ENCODE measurements at places on chromosomes 12 and 14.

- DNase-seq: no peak
Measured at GRCh38 chr12:6494258-6494743, 399 bp downstream of the NCAPD2 start.

- DNase-seq: no peak
Measured at GRCh38 chr14:81252278-81252677, 31.5 kb upstream of the GTF2A1 start.

DNA sequence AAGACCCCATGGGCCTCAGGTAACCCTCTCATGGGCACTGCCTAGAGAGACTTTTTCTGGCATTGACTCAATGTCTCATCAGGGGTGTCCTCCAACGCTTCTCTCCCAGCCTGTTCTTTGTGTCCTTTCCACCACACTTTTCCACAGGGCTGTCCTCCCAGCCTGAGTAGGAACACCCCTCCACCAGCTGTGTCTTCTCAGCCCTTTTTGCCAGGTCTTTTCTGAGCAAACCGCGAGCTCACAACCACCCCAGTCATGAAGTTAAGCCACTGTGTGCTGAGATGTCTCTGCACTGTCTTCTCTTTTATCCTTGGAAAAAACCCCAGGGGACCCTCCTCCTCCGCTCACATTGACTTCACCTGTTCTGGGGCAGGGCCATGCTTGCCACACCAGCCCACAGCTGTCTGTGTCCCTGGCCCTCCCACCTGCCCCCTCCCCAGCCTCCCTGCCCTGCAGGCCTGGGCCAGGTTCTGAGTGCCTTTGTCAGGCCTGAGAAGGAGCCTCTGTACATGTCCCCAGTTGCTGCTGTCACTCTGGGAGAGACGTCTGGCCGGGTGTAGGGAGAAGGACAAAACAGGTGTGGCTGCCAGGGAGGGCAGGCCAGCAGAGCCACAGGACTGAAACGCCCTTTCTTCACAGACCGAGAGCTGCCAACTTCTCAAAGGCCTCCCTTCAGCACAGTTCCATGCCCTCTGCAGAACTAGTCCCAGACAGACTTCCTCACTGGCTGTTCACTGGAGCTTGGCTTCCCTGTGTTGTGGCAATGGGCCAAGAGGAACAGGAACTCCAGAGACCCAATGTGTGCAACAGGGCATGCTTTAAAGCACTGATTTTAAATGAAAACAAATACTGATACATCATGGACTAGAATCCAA, 50.5 kb upstream of the PNMA1 start:
- peak; percentile 25 for DNase-seq

GRCh38 chr12:42584651-42585111, 4.9 kb downstream of the PRICKLE1 start:
- DNase-seq: peak; percentile 34

DNA sequence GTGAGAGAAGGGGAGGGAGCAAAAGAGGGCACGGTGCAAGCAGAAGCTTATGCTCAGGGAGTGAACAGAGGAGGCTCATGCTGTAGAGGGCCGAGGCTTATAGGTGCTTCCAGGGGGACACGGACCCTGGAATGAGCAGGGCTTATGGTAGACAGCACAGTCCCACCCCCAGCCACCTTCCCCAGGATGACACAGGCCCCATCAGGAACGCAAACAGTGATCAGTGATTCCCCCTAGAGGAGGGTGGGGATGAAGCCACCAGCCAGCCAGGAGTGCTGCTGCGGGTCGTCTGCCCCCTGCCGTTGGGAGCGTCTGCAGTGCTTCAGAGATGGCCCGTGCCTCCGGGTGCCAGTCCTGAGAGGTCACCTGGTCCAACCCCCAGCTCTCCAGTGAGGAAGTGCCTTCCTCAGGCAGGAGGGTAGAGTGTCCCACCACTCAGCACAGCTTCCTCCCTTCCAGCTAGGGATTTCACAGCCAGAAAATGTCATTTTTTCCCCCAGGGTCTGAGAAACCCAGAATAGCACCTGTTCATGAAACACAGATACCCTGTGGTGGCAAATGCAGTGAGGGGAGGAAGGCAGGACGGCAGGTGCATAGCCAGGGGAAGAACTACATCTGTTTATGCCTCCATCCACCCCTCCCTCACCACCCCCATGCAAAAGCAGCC, 60.7 kb downstream of the SLC6A12 start:
- DNase-seq: peak; percentile 44

- no peak for DNase-seq
Measured at GRCh38 chr14:68665792-68666204, 127.1 kb downstream of the ZFP36L1 start.

- no peak for DNase-seq
Measured at GRCh38 chr14:101844751-101845150, 83.2 kb downstream of the PPP2R5C start.

- DNase-seq: no peak
Measured at GRCh38 chr12:112479413-112479812, 60.7 kb downstream of the PTPN11 start.

DNA sequence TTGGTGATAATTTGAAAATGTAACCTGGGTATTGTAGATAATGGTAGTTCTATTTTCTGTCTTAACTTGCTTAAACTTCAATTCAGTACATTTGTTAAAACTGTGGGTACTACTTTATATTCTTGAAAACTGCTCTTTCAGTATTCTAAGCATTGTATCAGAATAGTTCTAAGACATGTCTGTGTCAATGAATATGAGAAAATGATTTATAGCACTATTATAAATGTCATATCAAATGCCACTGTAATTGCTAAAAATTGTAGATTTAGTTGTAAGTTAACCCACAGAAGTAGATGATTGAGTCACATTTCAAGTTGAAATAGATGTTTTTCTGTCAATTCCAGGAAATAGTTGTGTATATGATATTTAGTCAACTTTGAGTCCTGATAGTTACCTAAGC, 2.4 kb downstream of the NAA30 start:
- no peak for DNase-seq

- DNase-seq: peak; percentile 86
Measured at GRCh38 chr14:61537563-61538463, 157.5 kb upstream of the HIF1A start.

Measured in fibroblast of mammary gland (primary cell).